Hair follicular keratinocyte (primary cell): ENCODE measurements at places on chromosomes 6 and 20. TPM values are rescaled to one million over a fixed set of nuclear protein-coding genes. Genes with fewer than 3 reads are reported as not detected.

Gene IL17F
- not detected in 2 replicates for total RNA-seq

Gene UTRN
- 26.4 and 41.4 TPM in 2 replicates for total RNA-seq

Gene FAM83C
- total RNA-seq, result 0.62 and 1.0 TPM in 2 replicates

Gene UBR2
- 11.5 and 13.6 TPM in 2 replicates for total RNA-seq

Gene PARD6B
- total RNA-seq, result 1.2 and 1.6 TPM in 2 replicates

Gene CST4
- total RNA-seq, result not detected in 2 replicates

Gene ASIP
- total RNA-seq, result not detected in 2 replicates

Gene ADAM33
- 0.04 TPM in 1 of 2 replicates, not detected in the other for total RNA-seq

Gene MTG2
- total RNA-seq, result 23.6 and 33.9 TPM in 2 replicates

Gene ANKRD66
- total RNA-seq, result not detected in 2 replicates

Gene BIRC7
- not detected in 2 replicates for total RNA-seq

Gene PSMB9
- 26.6 and 31.1 TPM in 2 replicates for total RNA-seq

Gene TREML2
- total RNA-seq, result 0.08 and 0.23 TPM in 2 replicates

Gene ATG5
- total RNA-seq, result 31.5 and 37.2 TPM in 2 replicates

Gene FLRT3
- 38.8 and 72.3 TPM in 2 replicates for total RNA-seq

Gene CALHM5
- total RNA-seq, result 0.04 TPM in 1 of 2 replicates, not detected in the other
